Activated CD8-positive, alpha-beta memory T cell treated with anti-CD3 and anti-CD28 coated beads, Interleukin-2, amount 10 ng/mL, durations not matched to agents 7 days and 5 days (primary cell): ENCODE measurements at places on chromosomes 3 and 15.
A peak's percentile ranks its signal among the peaks of the same experiment; 100 is the strongest.

DNA sequence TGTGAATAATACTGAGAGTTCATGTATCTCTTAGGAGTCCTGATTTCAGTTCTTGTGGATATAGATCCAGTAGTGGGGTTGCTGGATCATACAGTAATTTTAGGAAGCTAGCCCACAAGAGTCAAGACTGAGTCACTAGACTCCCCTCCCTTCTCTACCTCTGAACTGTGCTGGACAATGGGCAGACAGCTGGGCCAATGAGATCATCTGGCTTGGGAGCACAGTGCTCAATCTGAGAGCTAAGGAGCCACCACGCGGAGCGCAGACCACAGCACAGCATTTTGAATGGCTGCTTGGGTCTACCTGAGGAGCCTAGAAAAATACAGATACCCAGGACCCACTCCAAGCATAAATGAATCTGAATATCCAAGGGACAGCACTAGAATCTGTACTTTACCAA is 32.5 kb downstream of the WNT5A start:
- H3K4me1 ChIP-seq, result no peaks in the 10 kb centered on the region
- H3K27ac ChIP-seq, result no peak overlapping the region

- peaks cover 5% of the 10 kb centered on the region for H3K27me3 ChIP-seq
- no peak overlapping the region for H3K27ac ChIP-seq
- no peaks in the 10 kb centered on the region for H3K4me1 ChIP-seq
- no peak for DNase-seq
- H3K36me3 ChIP-seq, result no peaks in the 10 kb centered on the region
These were observed 163.6 kb downstream of the OSBPL10 start for GRCh38 chr3:31817411-31817966.

GRCh38 chr3:42120866-42121265 is 29.7 kb downstream of the TRAK1 start:
- H3K27ac ChIP-seq, result no peak overlapping the region
- no peak overlapping the region for H3K4me3 ChIP-seq
- no peak for DNase-seq
- peaks cover 13% of the 10 kb centered on the region for H3K36me3 ChIP-seq
- H3K4me1 ChIP-seq, result peaks cover 28% of the 10 kb centered on the region

GRCh38 chr15:40102897-40103858 is 5.5 kb downstream of the BMF start:
- no peak overlapping the region for H3K27ac ChIP-seq
- peaks cover 3% of the 10 kb centered on the region for H3K27me3 ChIP-seq
- no peaks in the 10 kb centered on the region for H3K36me3 ChIP-seq
- no peak for DNase-seq
- no peak overlapping the region for H3K4me3 ChIP-seq

- H3K27ac ChIP-seq, result peak overlapping the region; percentile 52
- H3K4me3 ChIP-seq, result no peak overlapping the region
- peak; percentile 82 for DNase-seq
- H3K36me3 ChIP-seq, result peaks cover 5% of the 10 kb centered on the region
- peaks cover 29% of the 10 kb centered on the region for H3K4me1 ChIP-seq
These were observed 56.0 kb downstream of the ZMAT3 start for GRCh38 chr3:179015551-179016020.

DNA sequence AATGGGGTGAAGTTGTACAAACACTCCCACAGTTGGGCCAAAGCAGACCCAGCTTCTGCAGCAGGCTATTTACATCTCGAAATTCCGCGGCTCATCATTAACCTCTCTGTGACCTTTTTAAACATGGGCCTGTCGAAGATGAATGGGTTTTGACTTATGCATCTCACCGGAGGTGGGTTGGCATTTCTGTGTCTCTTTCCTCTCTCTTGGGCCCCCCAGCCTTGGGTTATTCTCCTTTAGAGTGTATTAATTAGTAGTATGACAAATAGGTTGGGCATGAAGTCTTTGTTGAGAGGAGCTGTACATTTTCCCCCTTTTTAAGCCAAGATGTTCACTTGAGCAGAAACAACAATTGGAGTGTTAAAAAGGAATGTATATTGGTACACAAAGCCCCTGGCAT is 9.8 kb downstream of the SMAD6 start:
- peaks cover 3% of the 10 kb centered on the region for H3K4me1 ChIP-seq
- H3K4me3 ChIP-seq, result no peak overlapping the region
- peaks cover 13% of the 10 kb centered on the region for H3K27me3 ChIP-seq
- no peak for DNase-seq

GRCh38 chr15:67148196-67148701 is 82.8 kb downstream of the SMAD3 start:
- peaks cover 12% of the 10 kb centered on the region for H3K36me3 ChIP-seq
- no peak overlapping the region for H3K27ac ChIP-seq
- no peaks in the 10 kb centered on the region for H3K27me3 ChIP-seq
- peaks cover 82% of the 10 kb centered on the region for H3K4me1 ChIP-seq

DNA sequence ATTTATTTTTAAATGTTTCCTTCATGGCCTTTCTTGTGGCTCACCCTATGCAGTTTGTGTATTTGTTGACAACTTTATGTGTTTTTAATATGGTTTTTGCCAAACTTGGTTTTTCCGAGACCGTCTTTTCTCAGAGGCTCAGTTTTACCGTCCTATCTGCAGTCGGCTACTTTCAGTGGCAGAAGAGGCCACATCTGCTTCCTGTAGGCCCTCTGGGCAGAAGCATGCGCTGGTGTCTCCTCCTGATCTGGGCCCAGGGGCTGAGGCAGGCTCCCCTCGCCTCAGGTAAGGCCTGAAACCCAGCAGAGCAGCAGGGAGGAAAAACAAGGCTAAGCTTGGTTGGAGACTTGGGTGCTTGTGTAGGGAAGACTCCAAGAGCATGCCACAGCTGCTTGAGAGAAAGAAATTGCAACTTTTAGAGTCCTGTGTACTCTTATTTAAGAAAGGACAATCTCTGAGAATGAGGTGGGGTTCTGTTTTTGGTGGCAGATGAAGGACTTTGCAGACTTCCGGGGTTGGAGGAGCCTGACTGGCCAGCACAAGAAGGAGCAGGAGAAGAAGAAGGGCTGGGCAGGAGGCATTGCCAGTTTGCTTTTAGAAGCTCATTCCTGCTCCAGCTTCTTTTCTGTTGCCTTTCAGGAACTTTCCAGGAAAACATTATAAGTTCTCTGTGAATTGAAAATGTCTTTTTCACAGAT is at the start of gene TIGIT:
Gene TIGIT, plus strand, starts transcription at position 191 of the 698 bp plus-strand sequence. Its CDS starts 34 bp downstream, at position 225.
- H3K27me3 ChIP-seq, result no peaks in the 10 kb centered on the region
- peak within 1 kb of the TSS; percentile 90 for H3K4me3 ChIP-seq
- DNase-seq, result peak; percentile 79
- peaks cover 49% of the 10 kb centered on the region for H3K36me3 ChIP-seq
- H3K4me1 ChIP-seq, result peaks cover 74% of the 10 kb centered on the region

- H3K27me3 ChIP-seq, result no peaks in the 10 kb centered on the region
- H3K4me1 ChIP-seq, result peaks cover 26% of the 10 kb centered on the region
- DNase-seq, result peak; percentile 79
- peaks cover 51% of the 10 kb centered on the region for H3K36me3 ChIP-seq
- H3K27ac ChIP-seq, result peak overlapping the region; percentile 95
These were observed 25.6 kb downstream of the SEC22C start for GRCh38 chr3:42556089-42556632.
